CD8-positive, alpha-beta memory T cell (primary cell): ENCODE measurements at places on chromosomes 11 and 22. TPM values are rescaled to one million over a fixed set of nuclear protein-coding genes. Genes with fewer than 3 reads are reported as not detected.

- no peak for DNase-seq
Measured at GRCh38 chr11:67308031-67308866, 4.9 kb downstream of the SSH3 start.

DNA sequence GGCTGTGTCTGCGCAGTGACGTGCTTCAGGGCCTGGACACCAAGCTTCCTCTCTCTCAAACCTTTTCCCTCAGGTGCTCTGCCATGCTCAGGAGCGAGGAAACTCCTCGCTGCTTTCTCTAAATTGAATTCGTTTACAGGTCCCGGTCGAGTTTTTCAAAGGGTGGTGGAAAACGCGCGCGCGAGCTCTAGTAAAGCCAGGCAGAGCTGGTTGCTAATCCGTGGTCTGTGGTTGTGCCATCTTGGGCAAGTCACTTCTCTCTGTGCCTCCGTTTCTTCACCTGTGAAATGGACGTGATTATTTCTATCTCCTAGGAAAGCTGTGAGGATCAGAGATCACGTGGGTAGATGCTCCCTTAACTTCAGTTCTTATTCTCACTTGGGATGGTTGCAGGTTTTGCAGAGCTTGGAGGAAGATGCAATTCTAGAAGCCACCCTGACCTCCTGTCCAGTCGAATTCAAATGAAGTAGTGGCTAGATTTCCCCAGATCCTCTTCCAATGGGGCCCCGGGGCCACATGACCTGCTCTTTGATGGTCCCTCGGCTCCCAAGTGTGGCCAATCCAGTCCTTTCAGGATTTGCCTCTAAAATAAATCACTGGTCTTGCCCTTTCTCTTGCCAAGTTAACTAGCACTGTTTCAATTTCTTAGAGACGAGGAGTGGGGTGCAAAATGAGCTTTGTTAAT, 10.5 kb upstream of the ALX4 start:
- DNase-seq = no peak

- DNase-seq = no peak
Measured at GRCh38 chr11:131422029-131422428, 51.6 kb downstream of the NTM start.

GRCh38 chr22:30423301-30423958, 2.1 kb upstream of the MTFP1 start:
- DNase-seq = no peak

DNA sequence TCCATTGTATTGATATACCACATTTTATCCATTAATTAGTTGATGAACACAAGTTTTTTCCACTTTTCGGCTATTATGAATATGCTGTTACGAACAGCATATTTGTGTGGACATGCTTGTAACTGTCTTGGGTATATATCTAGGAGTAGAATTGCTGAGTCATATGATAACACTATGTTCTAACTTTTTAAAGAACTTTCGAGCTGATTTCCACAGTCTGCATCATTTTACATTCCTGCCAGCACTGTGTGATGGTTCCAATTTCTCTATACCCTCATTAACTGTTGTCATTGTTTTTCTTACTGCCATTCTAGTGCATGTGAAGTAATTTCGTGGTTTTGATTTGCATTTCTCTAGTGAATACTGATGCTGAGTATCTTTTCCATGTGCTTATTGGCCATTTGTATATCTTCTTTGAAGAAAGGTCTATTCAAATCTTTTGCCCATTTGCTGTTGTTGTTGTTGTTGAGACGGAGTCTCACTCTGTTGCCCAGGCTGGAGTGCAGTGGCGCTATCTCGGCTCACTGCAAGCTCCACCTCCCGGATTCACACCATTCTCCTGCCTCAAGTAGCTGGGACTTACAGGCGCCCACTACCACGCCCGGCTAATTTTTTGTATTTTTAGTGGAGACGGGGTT, 7.4 kb upstream of the RCE1 start:
- no peak for DNase-seq

DNA sequence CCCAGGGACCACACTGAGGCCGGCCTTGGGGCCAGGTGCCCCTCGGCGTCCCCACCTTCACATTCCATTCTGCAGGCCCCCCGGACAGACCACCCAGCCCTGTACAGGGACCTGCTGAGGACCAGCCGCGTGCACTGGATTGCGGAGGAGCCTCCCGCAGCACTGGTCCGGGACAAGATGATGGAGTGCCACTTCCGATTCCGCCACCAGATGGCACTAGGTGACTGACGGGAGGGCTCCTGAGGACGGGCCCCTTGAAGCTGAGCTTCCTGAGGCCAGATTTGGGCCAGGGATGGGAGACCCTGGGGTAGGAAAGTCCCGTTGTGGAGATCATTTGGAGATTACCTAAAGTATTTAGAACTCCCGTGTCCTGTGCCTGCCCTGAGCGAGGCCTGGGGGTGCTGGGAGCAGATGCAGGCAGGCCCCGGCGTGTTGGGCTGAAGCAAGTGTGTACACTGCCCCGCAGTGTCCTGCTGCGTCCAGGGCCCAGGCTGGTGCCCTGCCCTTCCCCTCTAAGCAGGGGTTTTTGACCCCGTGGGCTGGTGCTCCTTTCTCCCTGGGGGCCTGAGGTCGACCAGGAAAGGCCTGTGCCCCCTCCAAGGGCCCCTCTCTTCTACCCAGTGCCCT, 20.0 kb downstream of the TRMU start:
- DNase-seq = peak; percentile 69

GRCh38 chr11:47565340-47566148, at the start of gene PTPMT1:
Gene PTPMT1, plus strand, starts transcription at chr11:47565599. Its CDS starts 24 bp downstream, at chr11:47565623.
- peak; percentile 75 for DNase-seq

- DNase-seq = no peak
Measured at GRCh38 chr22:32414191-32414590, 2.1 kb upstream of the RTCB start.

- no peak for DNase-seq
Measured at GRCh38 chr11:119195680-119196079, 10.4 kb downstream of the NHERF4 start.

MS4A7 gene
- not detected for polyA plus RNA-seq

DNA sequence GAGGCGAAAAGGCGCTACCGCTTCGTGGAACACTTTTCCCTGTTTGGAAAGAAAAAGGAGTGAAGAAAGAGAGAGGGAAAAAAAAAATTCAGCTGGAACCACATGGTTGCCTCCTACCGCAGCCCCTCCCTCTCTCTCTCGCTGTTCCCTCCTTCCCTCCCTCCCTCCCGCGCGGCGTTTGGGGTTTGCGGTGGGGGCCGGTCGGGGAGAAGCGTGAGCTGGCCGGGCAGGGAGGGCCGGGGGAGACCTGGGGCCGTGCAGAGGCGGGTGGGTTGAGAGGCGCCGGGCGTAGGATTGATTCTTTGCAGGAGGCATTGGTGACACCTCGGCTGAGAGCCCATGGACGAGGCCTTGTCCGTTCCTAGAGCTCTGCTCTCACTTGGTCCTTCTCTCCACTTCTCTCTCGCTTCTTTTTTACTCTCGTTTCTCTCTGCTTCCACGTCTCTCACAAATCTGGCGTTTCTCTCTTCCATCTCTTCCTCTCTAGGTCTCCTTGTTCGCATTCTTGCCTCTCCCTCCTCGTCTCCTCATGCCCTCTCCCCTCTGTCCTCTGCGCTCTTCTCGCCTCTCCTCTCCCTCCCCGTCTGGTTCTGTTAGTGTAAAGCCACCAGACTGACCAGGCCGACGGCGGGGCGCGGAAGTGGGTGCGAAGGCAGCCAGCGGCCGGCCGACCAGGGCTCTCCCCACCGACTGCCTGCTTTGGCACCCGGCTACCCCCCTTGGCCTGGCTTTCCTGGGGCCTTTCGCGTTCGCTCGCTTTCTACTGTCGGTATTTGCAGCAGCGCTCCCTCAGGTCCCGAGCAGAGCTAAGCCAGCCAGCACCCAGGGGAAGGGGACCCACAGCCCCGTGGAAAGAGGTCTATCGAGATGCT, at the start of gene CLMP:
TSS of gene CLMP (minus strand) at position 61 of the 872 bp plus-strand sequence. CDS start 308 bp downstream, outside the sequence.
- DNase-seq = no peak

DNA sequence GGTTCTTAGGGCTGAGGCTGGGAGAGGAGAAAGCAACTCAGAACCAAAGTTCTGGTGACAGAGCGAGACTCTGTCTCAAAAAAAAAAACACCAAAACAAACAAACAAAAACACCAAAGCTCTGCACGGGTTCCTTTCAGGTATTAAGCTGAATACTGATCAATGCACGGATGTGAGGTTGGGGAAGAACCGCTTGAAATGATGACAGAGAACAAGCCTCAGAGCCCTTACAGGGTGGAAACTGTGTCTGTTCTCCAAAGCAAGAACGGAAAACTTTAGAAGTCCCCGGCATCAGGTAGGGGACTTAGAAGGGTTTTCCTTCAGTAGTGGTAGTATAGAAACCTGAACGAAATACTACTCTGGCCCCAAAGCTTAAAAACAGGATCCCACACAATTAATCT, 260.0 kb downstream of the TBC1D22A start:
- no peak for DNase-seq

- DNase-seq = no peak
Measured at GRCh38 chr11:127035824-127036223, 35.3 kb upstream of the KIRREL3 start.

DNA sequence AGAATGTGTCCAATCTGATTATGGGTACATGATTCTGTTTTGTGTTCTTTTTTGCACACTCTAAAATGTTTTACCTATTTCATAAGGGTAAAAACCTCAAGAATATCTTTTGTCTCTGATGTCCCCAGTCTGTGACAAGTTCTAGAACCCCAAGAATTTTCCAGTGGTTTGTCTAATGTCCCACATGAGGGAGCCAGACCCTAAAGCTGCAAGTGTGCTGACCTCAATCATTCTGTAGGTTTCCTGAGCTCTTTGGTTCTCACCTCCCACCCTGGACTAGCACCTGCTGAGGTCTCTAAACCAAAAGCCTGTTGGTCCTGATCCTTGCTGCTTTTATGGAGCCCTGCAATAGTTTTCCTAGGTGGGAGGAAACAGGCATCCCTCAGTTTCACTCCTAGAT, 149.8 kb upstream of the MPPED2 start:
- DNase-seq = no peak

SLC5A12 gene
- polyA plus RNA-seq = not detected

GRCh38 chr22:49303061-49303735, 524.5 kb downstream of the BRD1 start:
- no peak for DNase-seq

GRCh38 chr11:69156673-69157155, 979 bp downstream of the SMIM38 start:
- peak; percentile 4 for DNase-seq

OSM gene
- polyA plus RNA-seq = 16.4 TPM

CDC42EP2 gene
- not detected for polyA plus RNA-seq

DNA sequence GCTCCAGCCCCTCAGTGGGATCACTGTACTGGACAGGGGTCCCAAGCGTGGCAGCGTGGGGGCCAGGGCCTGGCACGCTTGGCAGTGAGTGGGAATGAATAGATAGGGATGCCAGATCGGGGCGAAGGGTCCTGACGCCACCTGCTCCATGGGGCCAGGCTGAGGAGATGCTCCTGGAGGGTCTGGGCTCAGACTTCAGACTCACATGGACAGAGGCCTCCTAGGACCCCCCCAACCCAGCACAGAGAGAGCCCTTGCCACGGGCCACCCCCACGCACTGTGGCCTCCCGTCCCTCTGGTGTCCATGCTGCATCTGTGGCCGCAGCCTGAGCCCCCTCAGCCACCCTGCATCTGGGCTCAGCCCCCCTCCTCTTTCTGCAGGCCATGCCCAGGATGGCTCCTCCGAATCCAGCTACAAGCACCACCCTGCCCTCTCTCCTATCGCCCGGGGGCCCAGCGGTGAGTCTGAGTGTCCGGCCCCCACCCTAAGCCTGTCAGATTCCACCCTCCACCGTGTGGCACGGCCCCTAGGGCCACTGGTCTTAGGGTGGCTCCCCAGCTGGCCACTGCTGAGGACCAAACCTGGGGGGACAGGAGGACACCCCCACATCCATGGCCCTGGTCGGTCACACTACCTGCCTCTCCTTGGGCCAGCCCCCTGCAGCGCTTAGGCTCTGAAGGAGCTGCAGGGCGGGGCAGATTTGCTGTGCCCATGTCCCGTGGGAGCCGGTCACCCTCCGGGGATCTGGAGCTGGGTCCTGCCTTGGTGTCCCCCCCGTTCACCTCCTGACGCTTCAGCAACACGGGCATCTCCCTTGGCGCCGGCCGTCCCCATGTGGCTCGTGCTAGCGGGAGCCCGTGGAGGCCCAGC, 2.7 kb downstream of the MUC5AC start:
- no peak for DNase-seq

DNA sequence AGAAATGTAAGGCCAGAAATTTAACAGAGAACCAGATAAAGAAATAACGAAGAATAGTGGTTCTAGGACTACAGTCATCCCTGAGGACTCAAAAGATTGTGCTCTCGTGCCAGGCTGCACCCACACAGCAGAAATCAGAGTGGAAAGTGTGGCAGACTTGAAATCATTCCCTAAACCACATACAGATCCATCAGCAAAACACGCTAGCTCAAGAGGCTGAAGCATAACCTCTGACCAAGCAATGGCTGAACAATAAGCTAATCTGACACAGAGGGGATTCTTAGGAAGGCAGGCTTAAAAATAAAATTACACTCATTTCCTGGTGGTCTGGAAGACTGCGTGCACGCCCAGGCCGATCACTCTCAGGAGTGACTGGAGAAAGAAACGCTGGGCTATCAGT, 19.0 kb downstream of the NCF4 start:
- DNase-seq = no peak

DNA sequence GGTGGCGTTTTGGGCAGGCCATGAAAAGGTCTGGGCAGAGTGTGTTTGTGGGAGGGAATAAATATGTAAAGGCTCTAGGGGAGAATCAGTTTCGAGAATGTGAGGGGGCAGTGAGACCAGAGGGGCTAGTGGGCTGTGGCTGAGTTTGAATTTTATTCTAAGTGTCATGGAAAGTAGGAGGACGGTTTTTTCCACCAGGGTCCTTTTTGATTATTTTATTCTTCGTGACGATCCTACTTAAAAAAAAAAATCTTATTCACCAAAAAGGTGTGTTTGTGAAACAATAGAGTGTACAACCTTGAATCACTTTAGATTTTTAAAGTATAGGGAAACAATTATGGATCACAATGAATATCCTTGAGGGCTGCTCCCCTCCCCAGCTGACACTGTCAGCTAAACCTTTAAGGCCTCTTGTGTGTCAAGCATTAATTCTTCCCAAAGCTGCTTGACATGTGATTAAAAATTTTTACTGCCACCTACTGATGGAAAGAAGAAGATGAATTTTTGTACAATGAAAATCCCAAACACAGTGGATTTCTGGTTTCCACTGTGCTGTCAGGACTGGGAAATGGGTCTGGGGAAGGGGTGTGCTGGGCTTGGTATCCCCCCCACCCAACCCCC, 107.5 kb upstream of the OR4B1 start:
- no peak for DNase-seq

- DNase-seq = no peak
Measured at GRCh38 chr11:84522331-84522730, 1104.8 kb downstream of the DLG2 start.

NRGN gene
- polyA plus RNA-seq = not detected

GRCh38 chr11:128915149-128915521, 24.0 kb downstream of the KCNJ5 start:
- no peak for DNase-seq
